ENCODE measurements at places on chromosomes 1 and 21. TPM values are rescaled to one million over a fixed set of nuclear protein-coding genes. Genes with fewer than 3 reads are reported as not detected.

- no peak for DNase-seq
These were observed 63.1 kb downstream of the PLPPR4 start for GRCh38 chr1:99327357-99327756.

DNA sequence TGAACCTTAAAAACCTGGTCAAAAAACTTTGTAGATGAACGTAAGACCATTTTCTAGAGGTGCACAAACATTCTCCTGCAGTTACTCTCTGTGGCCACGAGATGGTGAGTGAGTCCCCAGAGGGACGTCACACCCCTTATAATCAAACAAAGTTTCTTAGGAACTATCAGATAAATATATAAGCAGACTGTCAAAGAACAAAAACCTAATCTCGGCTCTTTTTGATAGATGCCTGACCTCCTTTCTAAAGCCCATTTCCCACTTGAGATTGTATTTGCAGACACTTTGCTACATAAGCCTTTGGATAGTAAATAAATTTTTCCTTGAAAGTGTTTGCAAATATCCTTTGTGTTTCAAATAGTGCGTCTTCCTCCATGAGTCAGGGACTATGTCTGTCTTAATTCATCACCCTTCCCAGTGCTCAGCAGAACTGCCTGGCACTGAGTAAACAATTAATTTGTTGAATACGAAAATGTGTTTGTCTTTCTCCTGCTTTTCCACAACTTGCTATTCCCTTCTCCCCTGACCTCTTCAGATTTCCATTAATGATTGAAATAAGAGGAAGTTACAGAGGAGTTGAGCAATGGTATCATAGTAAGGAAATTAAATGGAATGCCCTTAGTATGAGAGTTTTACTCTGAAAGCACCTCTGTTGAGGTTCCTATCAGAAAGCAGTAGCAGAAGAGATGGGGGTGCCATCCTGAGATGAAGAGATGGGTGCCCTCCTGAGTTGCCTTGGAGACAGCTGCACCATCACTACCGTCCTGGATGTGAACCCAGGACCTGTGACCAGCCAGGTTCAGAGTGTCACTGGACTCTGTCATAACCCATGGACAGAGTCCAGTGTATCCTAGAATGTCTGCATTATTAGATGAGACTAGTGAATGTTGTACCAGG lies 57.8 kb upstream of the RAVER2 start:
- no peak for DNase-seq

GSTM1 gene
- total RNA-seq: not detected

GRCh38 chr1:217660353-217661062 lies 29.4 kb downstream of the SPATA17 start:
- no peak for DNase-seq

Measured in left ventricle myocardium inferior (tissue), 1 donor.